Sciatic nerve (tissue), 2 donors: ENCODE measurements at places on chromosomes 1 and 21.
A peak's percentile ranks its signal among the peaks of the same experiment; 100 is the strongest.

DNA sequence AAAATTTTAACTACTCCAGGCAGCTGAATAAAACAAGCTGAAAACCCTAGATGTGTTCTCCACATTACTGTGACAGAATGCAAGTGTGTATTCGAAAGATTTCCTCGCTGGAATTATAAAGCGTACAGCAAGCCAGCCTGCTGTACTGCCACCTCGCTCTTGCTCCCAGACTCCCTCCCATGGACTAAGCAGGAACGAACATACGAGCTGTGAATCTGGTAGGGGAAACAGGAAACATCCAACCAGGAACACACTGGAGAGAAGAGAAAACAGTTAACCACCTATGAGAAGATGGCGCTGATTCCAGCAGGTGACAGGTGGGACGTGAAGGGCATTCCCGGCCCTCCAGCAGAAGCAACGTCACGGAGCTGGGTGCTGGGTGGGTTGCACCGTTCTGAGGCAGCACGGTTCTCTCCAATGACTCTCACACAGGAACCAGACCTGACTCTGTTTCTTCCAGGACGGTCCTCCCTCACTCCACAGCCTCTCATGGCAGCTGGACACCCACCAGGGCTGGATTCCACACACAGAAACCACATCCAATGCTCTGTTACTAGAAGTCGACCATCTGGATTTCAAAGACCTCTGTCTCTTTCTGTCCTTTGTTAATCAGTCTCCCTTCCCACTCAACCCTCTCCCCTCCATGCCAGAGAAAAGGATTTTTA lies 219.2 kb downstream of the RERE start:
- DNase-seq = no peak

DNA sequence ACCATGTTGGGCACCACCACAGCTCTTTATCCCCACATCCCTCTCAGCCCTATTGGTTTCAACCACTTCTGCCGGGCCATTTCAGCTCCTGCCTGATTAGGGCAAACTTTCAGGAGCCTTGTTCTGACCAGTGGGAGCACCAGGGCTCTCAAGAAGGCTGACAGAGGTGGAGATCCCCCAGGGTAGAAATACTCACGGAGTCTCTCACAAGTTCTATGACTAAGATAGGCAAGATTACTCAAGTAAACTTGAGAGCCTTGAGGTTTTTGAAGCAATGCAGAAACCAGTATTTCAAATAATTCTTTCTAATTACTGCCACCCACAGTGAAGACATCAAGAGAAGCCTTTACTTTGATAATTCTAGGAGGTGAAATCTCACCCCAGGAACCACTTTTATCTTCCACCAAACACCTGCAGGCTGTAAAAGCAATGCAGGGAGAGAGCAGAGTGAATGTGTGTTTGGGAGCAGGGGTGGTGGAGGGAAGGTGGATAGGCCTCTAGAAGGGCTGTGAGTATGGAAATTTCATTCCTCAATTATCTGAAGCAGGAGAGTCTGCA lies 6.6 kb upstream of the PTCH2 start:
- DNase-seq = peak; percentile 39

DNA sequence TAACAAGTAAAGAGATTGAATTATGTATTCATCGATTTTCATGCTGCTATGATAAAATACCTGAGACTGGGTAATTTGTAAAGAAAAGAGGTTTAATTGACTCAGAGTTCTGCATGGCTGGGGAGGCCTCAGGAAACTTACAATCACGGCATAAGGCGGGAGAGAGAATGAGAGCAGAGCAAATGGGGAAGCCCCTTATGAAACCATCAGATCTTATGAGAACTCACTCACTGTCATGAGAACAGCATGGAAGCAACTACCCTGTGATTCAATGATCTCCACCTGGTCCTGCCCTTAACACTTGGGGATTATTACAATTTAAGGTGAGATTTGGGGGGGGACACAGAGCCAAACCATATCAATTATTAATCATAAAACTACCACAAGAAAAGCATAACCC lies 3.3 kb upstream of the GBP3 start:
- DNase-seq = no peak

GRCh38 chr1:205658943-205659581 lies 21.2 kb downstream of the SLC45A3 start:
- DNase-seq = peak; percentile 90

GRCh38 chr21:41037936-41038335 lies 130.0 kb upstream of the BACE2 start:
- no peak for DNase-seq
